ENCODE measurements at places on chromosomes 4 and X. TPM values are rescaled to one million over a fixed set of nuclear protein-coding genes. Genes with fewer than 3 reads are reported as not detected.
A peak's percentile ranks its signal among the peaks of the same experiment; 100 is the strongest.

- no peak overlapping the region for H3K4me3 ChIP-seq
- no peaks in the 10 kb centered on the region for H3K36me3 ChIP-seq
- DNase-seq: no peak
- peak overlapping the region; percentile 63 for H3K27ac ChIP-seq
- H3K27me3 ChIP-seq: no peaks in the 10 kb centered on the region
These were observed 2.6 kb upstream of the ZFP42 start for GRCh38 chr4:187992971-187993370.

Gene LAMP2
- total RNA-seq: 67.0 TPM

DNA sequence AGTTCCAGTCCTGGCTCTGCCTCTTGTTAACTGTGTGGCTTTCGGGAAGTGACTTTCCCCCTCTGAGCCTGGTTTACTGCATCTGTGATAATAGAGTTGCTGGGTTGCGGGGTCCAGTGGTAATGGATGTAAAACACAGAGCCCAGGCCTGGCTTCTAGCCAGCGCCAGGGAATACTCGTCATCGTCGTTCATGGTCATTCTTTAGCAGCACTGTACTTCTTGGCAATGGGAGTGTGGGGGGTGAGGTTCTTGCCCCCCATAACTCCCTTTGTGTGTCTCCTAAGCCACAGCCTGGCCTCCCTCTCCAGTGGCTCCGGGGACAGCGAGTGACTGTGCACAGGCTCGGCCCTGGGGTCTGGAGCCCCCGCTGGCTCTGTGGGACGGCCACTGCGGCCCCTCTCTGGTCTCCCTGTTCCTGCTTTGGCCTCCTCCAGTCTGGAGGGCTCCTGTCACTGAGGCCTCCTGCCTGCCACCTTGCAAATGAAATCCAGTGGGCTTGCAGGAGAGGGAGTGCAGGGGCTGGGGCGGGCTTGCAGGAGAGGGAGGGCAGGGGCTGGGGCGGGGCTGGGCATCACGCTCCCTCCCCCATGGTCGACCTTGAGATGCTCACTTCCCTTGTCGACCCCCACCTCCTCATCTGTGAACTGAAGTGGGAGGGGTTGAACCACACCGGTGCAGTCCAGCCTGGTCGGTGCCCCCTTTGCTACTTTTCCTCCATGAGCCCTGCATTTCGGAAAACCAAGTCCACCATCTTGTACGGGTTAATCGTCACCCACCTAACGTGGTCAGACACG is 13.2 kb downstream of the PSAPL1 start:
- DNase-seq: no peak
- no peaks in the 10 kb centered on the region for H3K36me3 ChIP-seq
- no peak overlapping the region for H3K27ac ChIP-seq
- no peaks in the 10 kb centered on the region for H3K27me3 ChIP-seq

Gene UNC5C
- not detected for total RNA-seq

- DNase-seq: no peak
- H3K27me3 ChIP-seq: peaks cover 60% of the 10 kb centered on the region
- no peaks in the 10 kb centered on the region for H3K4me1 ChIP-seq
- no peak overlapping the region for H3K27ac ChIP-seq
- no peaks in the 10 kb centered on the region for H3K36me3 ChIP-seq
These were observed 15.0 kb downstream of the TRPC5 start for GRCh38 chrX:112067601-112068000.

DNA sequence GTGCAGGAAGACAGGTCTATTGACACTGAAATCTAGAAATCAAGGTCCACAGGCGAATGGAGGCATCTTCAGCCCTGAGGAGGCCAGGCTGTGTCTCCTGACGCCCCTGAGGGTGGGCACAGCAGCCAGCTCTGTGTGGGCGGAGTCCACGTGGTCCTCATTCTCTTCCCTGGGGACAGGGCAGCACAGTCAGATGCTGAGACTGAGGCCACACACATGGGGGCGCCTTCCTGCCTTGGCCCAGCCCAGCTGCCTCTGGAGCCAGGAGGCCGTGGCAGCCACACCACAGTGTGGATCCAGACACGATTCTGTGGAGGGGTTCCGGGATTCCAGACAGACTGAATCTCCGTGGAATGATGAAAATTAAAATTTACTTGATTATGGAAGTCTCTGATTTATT is 20.8 kb downstream of the FGFR3 start:
- no peaks in the 10 kb centered on the region for H3K4me1 ChIP-seq
- no peak overlapping the region for H3K27ac ChIP-seq
- DNase-seq: no peak

Gene DIPK2B
- not detected for total RNA-seq

Gene F8A2
- total RNA-seq: not detected

- no peaks in the 10 kb centered on the region for H3K27me3 ChIP-seq
- H3K4me1 ChIP-seq: no peaks in the 10 kb centered on the region
- H3K36me3 ChIP-seq: peaks cover 10% of the 10 kb centered on the region
- DNase-seq: no peak
- H3K4me3 ChIP-seq: no peak overlapping the region
- H3K27ac ChIP-seq: no peak overlapping the region
These were observed 73.7 kb downstream of the GATB start for GRCh38 chr4:151687021-151687640.

DNA sequence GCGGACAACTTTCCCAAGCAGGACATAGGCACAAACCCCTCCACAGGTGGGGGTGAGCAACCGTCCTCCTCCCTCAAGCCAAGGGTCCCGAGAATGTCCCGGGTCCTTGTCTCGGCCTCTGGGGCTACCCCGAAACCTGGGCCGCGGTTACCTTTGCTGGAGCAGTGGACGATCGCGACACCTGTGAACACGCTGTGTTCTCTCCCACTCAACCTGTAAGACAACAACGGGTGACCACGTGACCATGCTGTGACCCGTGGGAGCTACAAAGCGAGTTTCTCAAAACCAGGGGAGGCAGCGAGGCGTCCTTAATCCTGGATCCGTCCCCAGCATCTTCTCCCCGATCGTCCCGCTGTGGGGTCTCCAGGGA is 17.9 kb downstream of the ASMTL start:
- no peaks in the 10 kb centered on the region for H3K27me3 ChIP-seq
- H3K27ac ChIP-seq: no peak overlapping the region
- H3K36me3 ChIP-seq: peaks cover 58% of the 10 kb centered on the region

DNA sequence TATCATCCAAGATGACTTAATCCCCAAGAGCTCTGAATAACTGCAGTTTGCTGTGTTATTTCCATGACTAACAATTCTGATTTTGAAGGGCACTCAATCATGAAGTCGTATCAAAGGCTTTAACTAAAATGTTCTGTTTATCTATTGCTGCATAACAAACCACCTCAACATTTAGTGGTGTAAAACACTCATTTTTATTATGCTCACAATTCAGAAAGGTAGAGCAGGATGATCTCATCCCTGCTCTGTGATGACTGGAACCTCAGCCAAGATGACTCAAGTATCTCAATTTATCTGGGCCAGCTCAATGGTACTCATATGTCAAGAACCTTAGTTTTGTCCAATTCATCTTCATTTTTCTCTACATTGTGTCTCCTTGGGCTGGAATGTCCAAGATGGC is 451.1 kb downstream of the PPARGC1A start:
- peaks cover 9% of the 10 kb centered on the region for H3K4me1 ChIP-seq
- H3K27ac ChIP-seq: no peak overlapping the region
- no peaks in the 10 kb centered on the region for H3K36me3 ChIP-seq
- peak; percentile 12 for DNase-seq

GRCh38 chrX:12113321-12113720 is 25.0 kb upstream of the FRMPD4 start:
- no peak overlapping the region for H3K27ac ChIP-seq
- no peaks in the 10 kb centered on the region for H3K36me3 ChIP-seq
- H3K4me3 ChIP-seq: no peak overlapping the region
- DNase-seq: no peak
- no peaks in the 10 kb centered on the region for H3K4me1 ChIP-seq
- peaks cover under 1% of the 10 kb centered on the region for H3K27me3 ChIP-seq
